AML-193 (cell line): ENCODE measurements at places on chromosomes 1 and 21.

- DNase-seq: no peak
Observed at GRCh38 chr1:64623750-64624191, 121.1 kb upstream of the RAVER2 start.

DNA sequence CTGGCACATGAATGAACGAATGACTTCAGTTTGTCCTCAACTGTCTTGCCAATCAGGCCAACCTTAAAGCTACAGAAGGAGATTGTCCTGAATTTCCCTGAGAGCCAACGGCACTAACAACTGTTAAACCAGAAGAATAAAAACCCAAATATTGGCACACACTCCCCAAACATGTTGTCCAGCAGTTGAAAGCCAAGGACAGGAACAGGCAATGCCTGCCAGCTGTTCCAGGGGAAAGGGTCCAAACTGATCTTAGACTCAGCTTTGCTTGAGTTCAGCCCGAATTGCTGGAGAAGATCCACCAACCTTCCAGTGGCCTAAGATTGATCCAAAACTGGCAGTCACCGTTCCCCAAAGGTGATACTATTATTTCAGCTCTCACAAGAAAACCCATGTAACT, 22.4 kb upstream of the AHCTF1 start:
- DNase-seq: no peak

DNA sequence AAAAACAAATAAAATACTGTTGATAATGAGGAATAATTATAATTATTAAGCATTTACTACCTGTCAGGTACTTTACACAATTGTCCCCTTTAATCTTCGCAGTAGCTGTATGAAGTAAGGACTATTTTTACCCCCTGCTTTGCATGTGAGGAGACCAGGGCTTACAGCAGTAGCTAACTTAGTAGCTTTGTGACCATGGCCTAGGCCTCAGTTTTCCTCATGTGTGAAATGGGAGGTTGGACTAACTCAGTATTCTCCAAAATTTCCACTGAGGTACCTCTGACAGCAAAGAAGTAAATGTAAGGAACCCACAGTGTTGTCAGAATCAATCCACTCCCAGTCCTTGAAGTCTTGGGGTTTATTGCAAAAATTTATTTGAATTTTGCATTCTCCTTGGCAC, 3.8 kb upstream of the CSRP1 start:
- no peak for DNase-seq

DNA sequence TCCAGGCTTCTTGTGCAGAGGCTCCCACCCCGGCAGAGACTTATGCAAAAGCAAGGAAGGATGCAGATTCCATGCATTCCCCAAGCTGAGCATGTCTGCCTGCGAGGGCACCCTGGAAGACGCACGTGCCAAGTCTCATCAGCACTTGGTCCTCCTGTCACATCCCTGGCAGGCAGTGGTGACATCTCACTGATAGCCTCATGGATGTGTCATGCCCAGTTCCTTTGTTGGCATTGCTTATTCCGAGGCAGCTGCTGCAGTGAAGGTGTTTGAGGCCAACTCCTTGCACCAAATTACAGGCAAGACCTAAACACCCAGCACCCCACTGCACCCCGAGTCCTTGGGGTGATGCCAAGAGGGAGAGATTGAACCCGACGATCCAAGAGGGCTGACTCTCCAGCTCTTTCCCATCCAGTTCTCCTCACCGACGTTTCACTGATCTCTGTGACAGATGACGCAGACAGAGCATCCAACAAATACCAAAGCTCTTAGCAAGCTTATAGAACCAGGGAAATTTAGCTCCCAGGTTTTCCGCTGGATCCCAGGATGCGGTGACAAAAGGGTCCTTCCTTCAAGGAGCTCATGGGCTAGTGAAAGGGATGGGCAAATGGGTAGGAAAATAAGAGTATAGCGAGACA, 611.1 kb downstream of the AJAP1 start:
- no peak for DNase-seq

- no peak for DNase-seq
Observed at GRCh38 chr1:243921111-243921510, 71.1 kb upstream of the AKT3 start.

DNA sequence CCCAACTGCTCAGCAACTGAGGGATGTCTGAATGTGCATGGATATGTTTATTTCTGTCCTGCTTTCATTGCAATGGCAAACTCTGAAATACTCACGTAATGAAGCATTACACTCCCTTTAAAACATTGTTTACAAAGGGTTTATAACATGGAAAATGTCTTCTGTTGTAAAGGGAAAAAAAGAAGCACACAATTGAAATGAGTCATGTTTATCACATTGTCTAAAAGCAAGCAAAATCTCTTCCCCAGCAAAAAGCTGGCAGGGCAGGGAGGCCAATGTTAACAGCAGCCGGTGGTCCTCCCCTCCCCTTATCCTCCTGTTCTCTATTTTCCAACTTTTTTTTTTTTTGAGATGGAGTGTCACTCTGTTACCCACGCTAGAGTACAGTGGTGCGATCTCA, 3.9 kb upstream of the EFNA1 start:
- DNase-seq: no peak

- peak; percentile 37 for DNase-seq
Observed at GRCh38 chr1:62444701-62445100, 7.9 kb downstream of the USP1 start.

DNA sequence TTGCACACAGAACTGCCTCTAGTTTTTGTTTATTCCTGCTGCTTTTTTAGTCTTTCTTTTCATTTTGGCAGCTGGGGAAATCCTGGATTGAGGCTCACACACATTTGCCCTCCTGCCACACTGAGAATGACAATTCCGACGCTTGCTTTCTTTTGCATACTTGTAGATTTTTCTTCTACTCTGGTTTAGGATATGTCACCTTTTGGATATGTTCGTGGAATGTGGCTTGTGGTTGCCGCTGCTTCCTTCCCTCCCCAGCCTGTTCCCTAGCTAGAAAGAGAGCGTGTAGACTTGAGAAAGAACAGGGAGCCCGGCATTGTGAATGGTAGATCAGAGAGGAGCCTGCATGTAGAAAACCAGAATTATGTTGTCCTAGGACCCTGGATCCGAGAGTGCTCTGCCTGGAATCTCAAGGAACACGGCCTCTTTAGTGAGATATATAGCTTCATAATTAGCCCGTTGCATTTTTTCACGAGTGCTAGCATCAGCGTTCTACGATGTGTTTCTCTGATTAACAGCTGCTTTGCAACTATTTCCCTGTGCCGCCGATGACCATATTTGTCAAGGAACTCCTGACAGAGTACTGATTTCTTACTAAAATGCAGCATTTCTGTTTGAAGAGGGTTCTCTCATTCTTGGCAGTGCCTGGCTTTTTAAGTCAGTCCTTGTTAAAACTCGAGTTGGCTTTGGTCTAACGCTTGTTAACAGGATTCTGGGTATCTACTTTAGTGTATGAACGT, 56.2 kb downstream of the PEX14 start:
- no peak for DNase-seq

GRCh38 chr1:184716158-184716557, 38.5 kb downstream of the EDEM3 start:
- no peak for DNase-seq
